ENCODE measurements at places on chromosomes 3 and 15.

GRCh38 chr3:135368316-135368715 is 573.3 kb downstream of the EPHB1 start:
- no peak for DNase-seq

DNA sequence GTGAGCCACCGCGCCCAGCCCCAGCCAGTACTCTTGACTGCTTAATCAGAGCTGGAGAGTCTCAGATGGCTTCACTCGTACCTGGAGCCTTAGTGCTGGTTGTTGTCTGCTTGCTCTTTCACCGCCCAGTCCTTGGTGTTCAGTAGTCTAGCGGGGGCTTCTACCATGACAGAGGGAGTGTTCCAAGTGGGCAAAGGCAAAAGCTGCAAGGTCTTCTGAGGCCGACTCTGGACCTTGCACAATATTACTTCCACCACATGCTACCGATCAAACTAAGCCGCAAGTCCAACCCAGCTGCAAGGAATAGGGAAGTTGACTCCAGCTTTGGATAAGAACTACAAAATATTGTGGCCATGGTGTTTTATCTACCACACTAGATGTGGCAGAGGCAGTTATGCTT is 6.6 kb downstream of the PARL start:
- no peak for DNase-seq

DNA sequence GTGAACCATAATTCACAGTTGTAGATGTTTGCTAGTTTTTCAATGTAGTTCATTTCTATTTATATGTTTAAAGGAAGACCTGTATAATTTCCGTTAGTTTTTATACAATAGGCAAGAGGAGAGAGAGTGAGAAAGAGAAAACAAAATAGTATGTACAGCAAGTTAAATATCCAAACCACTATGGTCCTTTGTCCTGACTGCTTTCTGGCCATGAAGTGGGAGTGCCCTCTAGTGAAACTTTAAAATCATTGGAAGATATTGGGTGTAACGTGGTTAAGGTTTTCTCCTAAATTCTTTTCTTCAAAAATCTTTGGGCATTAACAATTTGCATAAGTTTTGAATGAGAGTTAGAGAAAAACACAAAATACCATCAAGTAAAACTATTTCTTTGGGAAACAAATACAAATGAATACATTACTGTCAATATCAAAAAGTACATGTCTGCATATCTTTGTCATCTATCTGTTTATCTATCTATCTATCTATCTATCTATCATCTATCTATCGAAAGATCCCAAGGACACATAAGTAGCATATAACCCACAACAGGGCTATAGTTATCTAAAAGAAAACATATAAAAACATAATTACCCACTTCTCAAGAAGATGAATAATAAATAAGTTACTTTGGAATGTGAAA is 534.6 kb upstream of the ATP11B start:
- DNase-seq = no peak

DNA sequence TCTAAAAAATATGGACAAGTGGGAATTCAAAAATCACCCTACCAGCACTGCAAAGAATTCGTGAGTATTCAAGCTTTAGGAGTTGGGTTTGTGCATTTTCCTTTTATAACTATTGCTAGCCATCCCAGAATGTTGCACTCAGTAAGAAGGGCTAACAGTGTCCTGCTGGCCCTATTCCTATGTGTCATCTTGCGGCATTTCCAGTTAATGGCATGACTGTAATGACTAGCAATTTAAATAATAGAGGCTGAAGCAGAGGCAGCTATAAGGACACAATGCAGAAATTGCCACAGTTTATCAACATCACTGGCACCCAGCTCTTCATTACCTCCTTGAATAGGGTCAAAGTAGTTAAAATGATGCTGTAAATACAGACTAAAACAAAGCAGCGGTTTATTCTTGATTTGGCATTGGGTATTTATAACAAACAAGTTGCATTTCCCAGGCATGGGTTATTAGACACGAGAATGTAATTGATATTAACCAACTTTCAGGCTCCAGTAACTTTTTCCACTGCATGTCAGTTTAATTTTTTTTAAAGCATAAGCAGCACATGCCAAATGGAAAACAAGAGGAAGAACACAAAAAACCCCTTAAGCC is 177.6 kb downstream of the FHIT start:
- no peak for DNase-seq

- DNase-seq = no peak
Measured at GRCh38 chr3:176354843-176355242, 842.4 kb downstream of the TBL1XR1 start.

- no peak for DNase-seq
Measured at GRCh38 chr3:81716870-81717509, 44.5 kb downstream of the GBE1 start.

DNA sequence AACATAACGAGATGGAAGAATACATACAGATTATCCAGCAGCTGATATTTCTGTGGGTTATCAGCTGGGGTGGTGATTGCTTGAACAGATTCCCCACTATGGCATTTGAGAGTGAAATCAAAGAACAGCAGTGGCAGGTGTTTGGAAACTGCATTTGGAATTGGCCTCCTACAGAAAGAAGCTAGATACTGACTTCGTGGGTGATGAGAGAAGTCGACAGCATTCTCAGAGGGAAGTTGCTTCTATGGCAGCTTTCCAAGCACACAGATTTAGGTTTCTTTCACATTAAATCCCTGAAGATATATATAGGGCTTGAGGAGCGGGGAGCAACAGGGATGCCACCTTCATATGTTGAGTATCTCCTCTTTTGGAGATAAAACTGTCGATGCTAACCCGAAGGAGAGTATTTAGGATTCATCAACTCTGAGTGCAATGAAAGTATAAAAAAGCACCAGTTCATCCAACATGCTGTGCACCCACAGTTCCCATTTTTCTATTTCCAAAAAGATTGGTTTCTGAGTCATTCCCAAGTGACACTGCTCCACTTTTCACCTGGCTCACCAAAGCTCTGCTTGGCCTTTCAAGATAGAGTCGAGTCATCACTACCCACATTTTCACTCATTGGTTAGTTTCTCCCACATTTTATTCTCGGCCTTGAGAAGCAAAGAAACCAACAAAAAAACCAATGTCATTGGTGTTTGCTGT is 579.8 kb upstream of the SUCLG2 start:
- no peak for DNase-seq

DNA sequence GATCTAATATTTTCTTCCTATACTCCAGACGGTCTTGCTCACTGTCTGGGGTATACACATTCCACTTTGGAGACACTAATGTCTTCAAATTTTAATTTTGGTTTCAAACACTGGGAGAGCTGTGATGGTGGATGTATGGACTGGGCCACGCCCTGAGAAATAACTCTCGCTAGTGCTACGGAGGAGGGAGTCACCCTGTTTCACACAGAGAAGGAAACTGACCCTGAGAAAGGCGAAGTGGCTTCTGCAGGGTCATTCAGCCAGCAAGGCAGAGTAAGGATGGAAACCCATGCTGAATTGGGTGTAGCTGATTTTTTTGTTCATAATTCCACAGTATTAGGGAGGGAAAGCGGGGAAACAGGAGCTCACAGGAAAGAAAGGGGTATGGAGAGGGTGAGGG is 8.6 kb upstream of the SKIC8 start:
- DNase-seq = no peak

DNA sequence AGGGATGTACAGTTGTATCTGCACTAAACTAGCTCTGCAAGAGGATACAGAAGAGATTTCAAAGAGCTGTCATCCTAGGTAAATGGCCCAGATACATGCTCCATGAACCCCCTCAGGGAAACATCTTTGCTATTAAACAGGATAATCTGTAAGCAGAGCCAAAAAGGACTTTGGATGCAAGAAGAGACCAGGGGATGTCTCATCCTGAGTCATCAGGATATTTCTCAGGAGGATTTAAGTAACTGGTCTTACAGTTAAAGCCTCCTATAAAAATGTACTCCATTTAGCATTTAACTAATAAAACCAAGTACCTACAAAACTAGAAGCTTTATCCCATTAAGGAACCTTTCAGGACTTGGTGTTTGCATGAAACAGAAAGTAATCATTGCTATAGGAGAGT is 48.2 kb upstream of the PHLDB2 start:
- no peak for DNase-seq

GRCh38 chr3:78986416-78987101 is 781.2 kb downstream of the ROBO1 start:
- DNase-seq = no peak

DNA sequence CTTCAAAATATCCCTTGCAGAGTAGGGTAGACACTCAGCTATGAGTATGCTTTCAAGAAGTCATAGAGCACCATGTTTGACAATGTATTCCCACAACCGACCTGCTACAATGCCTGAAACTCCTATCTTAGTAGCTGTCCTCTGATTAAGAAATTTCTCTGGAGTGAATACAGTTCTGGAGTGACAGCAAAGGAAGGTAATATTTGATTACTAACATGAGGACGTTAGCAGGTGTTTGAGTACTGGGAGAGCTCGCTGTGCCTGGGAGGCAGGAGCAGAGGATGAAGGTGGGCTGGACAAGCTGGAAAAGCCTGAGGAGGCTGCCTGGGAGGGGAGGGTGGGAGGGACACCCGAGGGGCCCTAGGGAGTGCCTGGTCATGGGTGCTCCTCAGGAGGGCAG is 42.9 kb downstream of the PARP15 start:
- DNase-seq = no peak

- DNase-seq = no peak
Measured at GRCh38 chr15:95113041-95113440, 881.7 kb downstream of the MCTP2 start.

DNA sequence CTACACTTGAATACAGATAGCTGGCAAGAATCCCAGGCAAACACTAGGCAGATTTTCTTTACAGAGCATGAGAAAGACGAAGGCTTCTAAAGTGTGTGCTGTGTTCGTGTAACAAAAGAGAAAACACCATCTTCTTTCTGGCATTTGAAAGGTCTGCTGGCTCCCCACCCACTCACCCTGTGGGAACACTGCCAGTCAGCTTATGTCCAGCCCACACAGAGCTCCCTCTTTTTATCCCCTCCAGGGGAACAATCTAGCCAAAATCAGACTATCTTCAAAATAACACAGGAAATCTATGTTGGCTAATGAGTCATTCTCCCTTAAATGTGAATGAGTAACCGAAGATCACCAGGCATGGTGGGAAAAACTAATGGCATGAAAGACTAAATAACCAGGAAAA is 45.6 kb upstream of the PAQR5 start:
- no peak for DNase-seq

DNA sequence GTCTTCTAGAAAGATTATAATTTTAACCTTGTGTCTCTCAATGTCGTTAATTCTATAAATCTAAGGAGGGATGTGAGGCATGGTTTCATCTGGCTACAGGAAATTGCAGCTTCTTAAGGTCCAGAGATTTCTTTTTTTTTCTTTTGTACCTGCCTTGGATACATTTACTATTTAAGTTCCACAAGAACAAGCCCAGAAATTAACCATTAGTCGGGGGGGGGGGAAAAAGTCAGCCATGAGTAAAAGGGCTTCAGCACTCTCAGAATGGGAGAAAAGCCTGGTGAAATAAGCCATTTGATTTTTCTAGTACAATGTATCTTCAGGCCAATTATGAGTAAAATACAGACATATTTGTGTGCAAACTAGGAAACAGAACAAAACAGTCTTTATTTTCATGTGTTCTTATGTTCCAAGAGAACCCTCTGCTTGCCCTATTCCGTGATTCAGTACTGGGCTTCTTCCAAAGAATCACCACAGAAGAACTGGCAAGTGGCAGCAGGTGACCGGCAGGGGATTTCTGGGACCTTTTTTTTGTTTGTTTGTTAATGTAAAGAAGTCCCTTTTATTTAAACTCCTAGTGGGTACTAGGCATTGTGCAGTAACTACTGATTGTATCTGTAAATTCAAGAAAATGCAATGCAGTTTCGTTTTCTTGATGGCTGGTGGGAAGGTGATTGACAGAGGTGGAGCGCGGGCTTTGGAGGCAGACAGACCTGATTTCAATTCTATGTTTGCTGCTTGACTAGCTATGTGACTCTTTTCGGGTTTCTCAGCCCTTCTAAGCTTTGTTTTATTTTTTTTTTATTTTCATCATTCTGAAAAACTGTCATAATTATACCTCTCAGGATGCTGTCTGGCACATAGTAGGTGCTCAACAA is 82.5 kb downstream of the PEX5L start:
- DNase-seq = no peak

- DNase-seq = no peak
Measured at GRCh38 chr3:153628591-153628990, 466.6 kb downstream of the RAP2B start.

GRCh38 chr3:13401149-13401548 is 19.0 kb downstream of the NUP210 start:
- no peak for DNase-seq

- no peak for DNase-seq
Measured at GRCh38 chr3:147336543-147337278, 69.6 kb downstream of the ZIC4 start.

- DNase-seq = no peak
Measured at GRCh38 chr15:93252780-93253179, 163.8 kb upstream of the RGMA start.

All from naive B cell (primary cell).